Ovary (tissue), 10 donors: ENCODE measurements at places on chromosomes 7 and 10.

DNA sequence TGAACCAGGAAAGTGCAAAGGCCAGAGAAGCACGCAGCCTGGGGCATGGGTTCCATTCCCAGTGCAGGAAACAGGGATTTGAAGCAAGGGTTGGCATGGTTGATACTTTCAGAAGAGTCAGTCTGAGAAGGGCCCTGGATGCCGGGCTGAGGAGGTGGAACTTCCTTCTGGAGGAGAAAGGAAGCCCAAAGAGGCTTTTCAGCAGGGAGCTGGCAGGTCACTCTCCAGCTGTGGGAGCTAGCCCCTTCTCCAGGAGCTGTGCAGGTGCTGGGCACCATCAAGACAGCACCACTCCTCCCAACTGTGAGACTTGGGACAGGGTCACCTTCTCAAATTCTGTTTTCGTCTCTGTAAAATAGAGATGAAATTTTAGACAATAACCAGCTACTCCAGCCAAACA, 169.8 kb downstream of the ZNF248 start:
- no peak for DNase-seq

DNA sequence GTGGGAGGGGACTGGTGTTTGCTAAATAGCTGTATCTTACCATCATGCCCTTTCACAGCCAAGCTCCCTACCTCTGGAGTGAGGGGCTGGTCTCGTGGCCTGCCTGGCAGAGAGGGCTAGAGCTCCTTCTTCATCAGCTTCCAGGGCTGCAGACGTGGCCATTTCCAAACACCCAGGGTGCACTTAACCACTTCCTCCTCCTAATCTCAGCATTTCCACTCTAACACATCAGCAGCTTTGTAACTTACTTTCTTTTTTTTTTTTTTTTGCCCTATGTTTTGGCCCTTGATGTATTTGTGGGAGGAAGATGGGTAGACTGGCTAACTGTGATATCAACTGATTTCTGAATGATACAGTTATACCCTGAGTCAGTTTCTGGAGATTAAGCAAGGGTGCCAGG, 27.4 kb downstream of the LRRC4 start:
- DNase-seq = no peak

GRCh38 chr10:128861018-128861901, 605.8 kb upstream of the MGMT start:
- no peak for DNase-seq

- no peak for DNase-seq
Observed at GRCh38 chr10:86018735-86019058, 347.9 kb downstream of the GRID1 start.

DNA sequence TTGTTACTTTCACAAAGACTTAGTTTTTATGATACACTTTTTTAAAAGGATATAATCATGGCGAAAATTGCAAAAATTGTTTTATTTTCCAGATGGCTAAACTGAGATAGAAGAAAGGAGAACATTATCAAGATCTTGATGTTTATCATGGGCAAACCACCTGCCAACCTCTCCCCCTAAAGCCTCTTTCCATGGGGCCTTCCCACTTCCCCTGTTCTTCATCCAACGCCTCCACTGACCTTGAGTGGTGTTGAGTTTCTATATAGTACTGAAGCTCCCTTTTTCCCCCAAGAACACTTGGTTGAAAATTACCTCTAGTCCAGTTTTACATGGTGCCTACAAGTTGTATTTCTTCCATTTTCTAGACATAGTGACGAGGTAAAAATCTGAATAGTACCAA, 5.0 kb downstream of the CREB3L2 start:
- no peak for DNase-seq

DNA sequence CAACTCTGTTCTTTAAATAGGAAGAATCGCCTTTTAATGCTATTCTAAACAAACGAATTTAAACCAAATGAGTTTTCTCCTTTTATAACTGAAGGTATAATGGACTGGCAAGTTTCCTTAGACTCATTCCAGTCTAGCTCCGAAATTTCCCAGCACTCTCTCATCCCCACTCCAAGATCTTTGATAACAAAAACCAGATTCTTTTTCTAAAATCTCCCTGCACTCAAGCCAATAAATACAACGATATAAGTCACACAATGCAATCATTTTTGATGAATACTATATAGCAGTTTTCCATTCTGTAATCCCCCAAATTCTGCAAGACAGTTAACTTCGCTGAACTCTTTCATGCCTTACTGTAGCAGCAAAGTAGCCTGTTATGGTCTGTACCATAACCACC, 1.9 kb downstream of the OGA start:
- no peak for DNase-seq

GRCh38 chr7:65430344-65431186, 56.9 kb downstream of the ZNF92 start:
- no peak for DNase-seq

DNA sequence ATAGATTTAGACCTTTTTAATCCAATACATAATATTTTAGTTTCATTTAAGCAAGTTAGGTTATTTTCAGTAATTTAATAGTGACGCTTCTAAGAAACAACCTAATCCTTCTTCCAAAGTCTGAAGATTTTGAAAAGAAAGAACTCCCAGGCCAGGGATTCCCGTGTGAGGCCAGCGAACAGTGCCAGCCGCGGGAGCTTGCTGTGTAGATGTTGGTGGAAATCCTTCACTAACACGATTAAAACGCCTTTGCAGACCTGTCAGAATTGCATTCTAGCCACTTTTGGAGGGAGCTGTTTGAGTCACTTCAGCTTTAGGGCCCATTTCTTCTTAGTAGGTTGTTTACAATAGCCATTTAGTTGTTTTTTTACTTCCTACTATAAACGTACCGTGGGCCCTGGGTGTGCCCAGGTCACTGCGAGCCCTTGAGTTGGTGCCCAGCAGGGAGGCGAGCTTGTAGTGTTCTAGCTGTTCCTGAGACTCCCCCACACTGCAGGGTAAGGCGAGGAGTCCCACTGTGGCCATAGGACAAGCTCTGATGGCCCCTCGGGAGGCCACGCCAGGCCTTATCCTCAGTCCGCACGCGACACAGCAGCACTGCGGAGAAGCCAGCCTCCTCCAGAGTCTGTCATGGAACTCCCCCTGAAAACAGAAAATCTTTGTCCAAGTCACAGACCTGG, 32.3 kb downstream of the PPP2R2D start:
- DNase-seq = no peak

- DNase-seq = no peak
Observed at GRCh38 chr7:28258240-28258639, 77.6 kb upstream of the JAZF1 start.

- no peak for DNase-seq
Observed at GRCh38 chr10:80100861-80101695, 22.6 kb downstream of the TMEM254 start.

DNA sequence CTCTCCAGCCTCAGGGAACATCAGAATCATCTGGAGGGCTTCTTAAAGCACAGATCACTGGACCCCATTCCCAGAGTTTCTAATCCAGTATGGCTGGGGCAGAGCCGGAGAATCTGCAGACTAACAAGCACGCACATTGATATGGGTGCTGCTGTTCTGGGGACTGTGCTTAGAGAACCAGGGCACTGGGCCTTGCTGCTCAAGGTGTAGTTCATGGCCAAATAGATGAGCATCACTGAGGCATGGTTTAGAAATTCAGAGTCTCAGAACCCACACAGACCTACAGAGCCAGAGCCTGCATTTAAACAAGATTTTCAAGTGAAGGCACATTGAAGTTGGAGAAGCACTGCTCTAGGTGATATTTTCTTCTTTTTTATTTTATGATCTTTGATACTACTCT, 376.8 kb upstream of the PHF14 start:
- DNase-seq = no peak

GRCh38 chr7:126605056-126605455, 647.7 kb downstream of the GRM8 start:
- DNase-seq = no peak

DNA sequence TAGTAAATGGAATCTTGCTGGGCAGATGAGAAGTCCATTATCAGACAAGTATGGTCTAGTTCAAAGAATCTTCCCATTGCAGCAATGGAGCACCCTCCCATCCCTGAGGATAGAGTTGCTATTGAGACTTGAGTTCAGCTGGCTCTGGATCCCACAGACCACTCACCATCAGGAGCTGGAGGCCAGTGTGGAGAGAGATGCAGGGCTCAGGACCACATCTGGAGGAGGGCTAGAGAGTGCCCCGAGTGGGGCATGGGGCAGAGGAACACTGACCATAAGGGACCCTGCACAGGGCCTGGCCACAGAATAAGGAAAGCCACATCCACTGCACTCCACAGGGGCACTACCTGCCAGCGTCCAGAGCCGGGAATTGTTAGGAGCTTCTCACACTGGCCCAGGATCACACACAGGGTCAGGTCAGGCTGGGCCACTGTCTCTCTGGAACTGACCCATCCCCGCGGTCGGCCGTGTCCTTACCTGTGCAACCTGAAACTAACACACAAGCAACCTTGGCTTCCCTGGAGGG, 41.3 kb upstream of the TCERG1L start:
- DNase-seq = no peak

- DNase-seq = peak; percentile 71
Observed at GRCh38 chr10:48655411-48656240, 29.0 kb upstream of the WDFY4 start.
